ENCODE measurements at places on chromosomes 2 and 18. TPM values are rescaled to one million over a fixed set of nuclear protein-coding genes. Genes with fewer than 3 reads are reported as not detected.

CAPN14 gene
- total RNA-seq: 0.61 TPM

CLEC4F gene
- not detected for total RNA-seq

TRABD2A gene
- total RNA-seq: 90.7 TPM

- no peak for DNase-seq
These were observed 112.3 kb downstream of the TNS1 start for GRCh38 chr2:217890445-217890844.

DNA sequence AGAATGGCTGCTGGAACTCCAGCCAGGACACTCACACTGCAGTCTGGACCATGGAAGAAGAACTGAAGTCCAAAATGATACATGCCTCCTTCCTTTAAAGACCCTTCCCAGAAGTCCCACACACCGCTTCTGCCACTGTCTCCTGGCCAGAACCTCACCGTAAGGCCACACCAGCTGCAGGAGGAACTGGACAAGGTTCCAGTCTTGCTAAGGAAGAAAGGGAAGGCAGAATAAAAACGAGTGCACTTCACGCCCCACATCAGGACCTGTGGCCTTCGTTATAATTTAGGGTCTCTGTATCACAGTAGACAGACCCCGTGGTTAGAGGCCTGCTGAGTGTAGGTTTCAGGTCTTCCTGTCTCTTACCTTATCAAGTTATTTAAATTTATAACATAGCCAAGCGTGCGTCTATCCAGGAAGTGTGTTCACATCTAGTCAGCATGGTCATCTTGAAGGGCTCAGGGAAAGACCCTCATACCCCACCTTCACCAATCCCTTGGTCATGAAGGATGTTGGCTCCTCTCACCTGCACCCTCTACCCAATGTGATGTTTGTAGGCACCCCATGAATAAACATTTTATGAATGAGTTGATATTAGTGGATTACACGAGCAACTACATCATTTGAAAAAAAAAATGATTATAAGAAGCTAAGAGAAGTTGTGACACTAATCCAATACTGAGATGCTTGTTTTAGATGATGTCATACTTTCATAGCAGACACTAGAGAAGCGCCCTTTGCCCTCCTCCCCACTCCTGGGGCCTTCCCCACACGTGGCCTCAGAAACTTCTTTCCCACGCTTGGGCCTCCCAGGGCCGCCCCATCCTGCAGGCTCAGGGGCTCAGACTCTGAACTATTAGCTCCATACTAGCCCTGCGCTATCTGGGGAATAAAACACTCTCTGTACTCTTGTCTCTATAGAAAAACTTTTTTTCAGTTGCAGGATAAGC, 157.6 kb downstream of the FAM210A start:
- DNase-seq: no peak

- DNase-seq: no peak
These were observed 382.7 kb upstream of the SALL3 start for GRCh38 chr18:78596794-78597345.

GRCh38 chr2:182713601-182714000, 2.5 kb upstream of the DNAJC10 start:
- no peak for DNase-seq

- no peak for DNase-seq
These were observed 430.1 kb downstream of the CCDC85A start for GRCh38 chr2:56613920-56614319.

DNA sequence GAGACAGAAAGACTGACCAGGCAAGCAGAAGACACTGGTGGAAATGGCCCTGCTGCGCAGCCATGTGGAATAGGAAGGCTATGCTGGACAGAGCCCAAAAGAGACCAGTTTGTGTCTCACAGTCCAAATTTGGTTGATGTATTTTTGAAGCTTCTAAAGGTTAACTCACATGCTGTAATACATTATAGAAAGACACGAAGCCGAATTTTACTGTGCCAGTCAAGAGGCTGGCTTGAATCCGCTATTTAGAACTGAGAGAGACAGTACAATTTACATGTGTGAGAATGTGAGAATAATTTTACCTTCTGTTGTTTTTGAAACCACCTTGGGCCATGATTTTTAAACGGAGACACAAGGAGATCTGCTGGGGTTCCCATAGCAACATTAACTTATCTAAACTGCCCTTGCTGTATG, 113.6 kb downstream of the METTL8 start:
- no peak for DNase-seq

DNA sequence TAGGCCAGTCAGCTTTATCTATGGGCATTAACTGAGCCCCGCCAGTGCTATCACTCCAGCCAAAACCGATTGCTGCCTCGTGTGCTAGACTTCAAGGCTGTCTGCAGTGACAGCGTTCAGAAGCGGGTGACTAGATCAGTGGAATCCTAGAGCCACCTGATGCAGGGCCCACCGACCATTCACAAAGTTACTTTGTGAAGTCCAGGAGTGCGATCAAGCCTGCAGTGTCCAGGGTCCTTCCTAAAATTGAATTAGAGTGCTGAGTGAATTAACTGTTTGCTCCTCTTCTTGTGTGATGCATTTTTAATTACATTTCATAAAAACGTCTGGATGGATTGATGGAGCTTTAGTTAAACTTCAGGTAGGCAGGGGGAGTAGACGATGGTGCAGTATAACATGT, 13.9 kb downstream of the PCARE start:
- DNase-seq: no peak

DNA sequence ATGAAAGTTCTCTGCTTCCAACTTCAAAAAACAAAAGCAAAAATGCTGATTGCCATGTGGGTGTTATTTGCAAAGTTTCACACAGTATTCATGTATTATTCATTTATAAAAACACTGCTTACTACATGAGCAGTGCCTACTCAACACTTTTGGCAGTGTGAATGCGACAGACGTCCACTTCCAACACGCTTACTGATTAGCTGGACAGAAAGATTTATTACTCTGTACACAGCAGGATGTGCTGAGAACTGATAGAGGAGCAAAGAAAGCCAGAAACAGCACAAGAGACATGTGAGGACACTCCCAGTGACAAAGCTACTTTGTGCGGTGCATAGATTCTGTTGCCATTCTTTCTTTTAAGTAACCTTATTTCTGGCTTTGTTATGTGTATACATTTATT, 258.8 kb downstream of the DLGAP1 start:
- no peak for DNase-seq

GRCh38 chr2:29517413-29517812, 402.2 kb downstream of the CLIP4 start:
- DNase-seq: no peak
